GM10248 (cell line): ENCODE measurements at places on chromosomes 1 and 21.

DNA sequence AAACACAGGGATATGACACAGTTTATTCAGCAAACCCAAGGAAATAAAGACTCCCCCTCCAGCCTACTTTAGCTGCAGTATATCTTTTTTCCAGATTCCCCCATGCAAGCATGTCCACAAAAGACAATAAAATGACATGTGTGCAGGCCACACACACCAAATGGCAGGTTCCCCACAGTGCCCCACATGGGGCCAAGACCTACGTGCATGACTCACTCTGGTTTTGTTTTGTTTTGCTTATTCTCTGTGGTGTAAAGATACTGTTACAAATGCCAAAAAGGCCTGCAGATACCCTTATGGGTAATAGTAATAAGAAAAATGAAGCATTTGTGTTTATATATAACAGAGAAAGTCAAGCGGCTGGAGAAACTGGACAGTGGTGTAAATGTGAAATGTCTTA lies 71.6 kb downstream of the RD3 start:
- DNase-seq: no peak

- peak; percentile 65 for DNase-seq
These were observed at the start of gene LCK for GRCh38 chr1:32250893-32251716. LCK (plus strand) TSS chr1:32251265; CDS start chr1:32274330, 23,065 bp downstream.

GRCh38 chr1:36889478-36890226 lies 144.7 kb downstream of the GRIK3 start:
- no peak for DNase-seq

GRCh38 chr1:6948861-6949260 lies 163.6 kb downstream of the CAMTA1 start:
- no peak for DNase-seq

DNA sequence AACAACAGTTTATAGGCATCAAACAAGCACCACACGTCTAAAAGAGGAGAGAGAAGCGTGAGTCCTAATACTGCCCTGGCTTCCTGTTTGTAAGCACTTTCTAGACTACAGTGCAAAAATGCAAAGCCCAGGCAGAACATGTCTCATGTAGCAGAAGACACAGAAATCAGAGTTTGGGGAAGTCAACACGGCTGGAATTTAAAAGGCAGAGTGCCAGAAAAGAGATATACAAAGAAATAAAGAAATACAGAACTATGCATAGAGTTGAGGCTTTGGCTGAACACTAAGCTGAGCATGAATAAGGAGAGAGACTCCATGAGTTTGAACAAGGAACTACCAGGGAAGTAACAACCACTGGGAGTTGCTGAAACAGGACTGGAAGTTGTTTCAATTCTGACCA lies 566.6 kb upstream of the NR5A2 start:
- no peak for DNase-seq

- DNase-seq: no peak
These were observed 100.8 kb upstream of the RNPC3 start for GRCh38 chr1:103424650-103425049.

DNA sequence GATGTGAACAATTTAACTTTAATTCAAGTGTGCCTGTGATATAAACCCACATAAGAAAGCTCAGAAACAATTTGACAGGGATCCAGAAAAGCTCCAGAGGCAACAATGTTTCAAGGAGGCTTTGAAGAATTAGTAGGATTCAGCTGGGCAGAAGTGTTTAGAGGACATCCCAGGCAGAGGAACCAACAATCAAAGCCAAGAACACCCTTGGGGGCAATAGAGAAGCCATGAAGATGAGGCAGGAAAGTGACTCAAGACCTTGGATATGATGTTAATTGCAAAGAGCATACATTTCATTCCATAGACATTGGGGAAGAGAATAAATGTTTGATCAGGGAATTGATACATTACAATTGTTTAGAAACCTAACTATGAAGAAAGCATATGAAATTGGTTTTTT lies 280.3 kb downstream of the LTN1 start:
- DNase-seq: no peak

DNA sequence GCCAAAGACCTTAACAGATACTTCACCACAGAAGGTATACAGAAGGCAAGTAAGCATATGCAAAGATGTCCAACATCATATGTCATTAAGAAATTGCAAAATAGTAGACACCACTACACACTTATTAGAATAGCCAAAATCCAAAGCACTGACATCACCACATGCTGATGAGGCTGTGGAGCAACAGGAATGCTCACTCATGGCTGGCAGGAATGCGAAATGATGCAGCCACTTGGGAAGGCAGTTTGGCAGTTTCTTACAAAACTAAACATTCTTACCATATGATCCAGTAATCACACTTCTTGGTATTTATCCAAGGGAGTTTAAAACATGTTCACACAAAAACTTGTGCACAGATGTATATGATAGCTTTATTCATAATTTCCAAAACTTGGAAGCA lies 261.2 kb upstream of the AJAP1 start:
- DNase-seq: no peak

- DNase-seq: no peak
These were observed 109.8 kb downstream of the USP25 start for GRCh38 chr21:15839601-15840000.

- DNase-seq: peak; percentile 85
These were observed 5.1 kb downstream of the NT5C1A start for GRCh38 chr1:39666772-39667171.

DNA sequence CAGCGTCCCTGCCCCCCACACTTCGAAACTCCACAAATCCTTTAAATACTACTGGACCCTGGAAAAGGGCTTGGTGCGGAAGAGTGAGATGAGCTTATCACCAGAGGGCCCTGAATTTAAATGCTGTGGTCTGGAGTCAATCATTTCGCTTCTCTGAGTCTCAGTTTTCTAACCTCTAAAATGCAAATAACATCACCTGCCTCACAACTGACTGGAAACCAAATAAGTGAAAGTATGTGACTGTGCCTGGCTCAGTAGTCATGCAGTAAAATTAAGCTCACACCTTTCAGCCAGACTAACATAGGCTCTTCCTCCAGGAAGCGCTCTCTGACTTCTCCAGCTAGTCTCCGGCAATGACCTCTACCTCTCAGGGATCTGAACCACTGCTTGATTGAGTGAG lies 4.2 kb downstream of the GJA4 start:
- peak; percentile 50 for DNase-seq

- peak; percentile 47 for DNase-seq
These were observed 88.4 kb downstream of the SDCCAG8 start for GRCh38 chr1:243343970-243344937.

GRCh38 chr1:5466487-5466886 lies 525.7 kb downstream of the NPHP4 start:
- no peak for DNase-seq

DNA sequence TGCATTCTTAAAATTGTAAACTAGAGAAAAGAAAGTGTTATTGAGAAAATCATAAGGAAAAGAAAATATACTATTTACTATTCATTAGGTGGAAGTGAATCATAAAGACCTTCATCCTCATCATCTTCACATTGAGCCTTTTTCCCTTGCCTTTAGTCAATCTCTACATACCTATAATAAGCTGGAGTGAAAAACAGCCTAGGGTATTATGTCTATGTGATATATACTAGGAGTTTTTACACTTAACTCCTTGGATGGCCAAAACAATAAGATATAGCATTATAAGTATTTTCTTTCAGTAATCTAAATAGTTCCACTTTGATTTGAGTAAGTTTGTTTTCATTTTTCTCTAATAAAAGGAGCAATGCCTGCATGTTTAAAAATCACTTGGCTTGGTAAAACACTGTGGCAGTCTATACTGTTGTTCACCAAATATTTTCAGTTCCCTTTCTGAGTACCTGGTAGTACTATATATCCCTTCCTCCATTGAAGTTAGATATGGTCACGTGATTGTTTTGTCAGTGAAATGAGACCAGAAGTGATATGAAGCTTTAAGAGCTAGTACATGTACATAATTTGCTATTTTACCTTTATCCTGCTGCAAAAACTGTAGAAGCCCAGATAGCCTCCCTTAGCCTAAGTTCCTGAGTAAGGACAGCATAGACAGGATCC lies 78.3 kb downstream of the CLEC20A start:
- DNase-seq: no peak

DNA sequence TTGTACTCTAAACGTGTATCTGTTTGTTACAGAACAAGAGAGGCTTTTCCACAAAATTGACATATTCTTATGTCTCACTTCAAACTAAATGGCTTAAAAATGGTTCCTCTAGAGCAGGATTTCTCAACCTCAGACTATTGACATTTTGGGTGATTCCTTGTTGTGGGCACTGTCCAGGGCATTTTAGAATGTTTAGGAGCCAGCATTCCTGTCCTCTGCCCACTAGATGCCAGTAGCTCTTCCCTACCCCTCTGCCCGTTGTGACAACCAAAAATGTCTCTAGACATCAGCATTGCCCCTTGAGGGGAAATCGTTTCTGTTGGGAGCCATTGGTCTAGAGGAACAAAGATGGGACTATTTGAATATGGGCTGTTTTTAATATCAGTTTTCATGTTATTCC lies 17.3 kb downstream of the SMAP2 start:
- no peak for DNase-seq

DNA sequence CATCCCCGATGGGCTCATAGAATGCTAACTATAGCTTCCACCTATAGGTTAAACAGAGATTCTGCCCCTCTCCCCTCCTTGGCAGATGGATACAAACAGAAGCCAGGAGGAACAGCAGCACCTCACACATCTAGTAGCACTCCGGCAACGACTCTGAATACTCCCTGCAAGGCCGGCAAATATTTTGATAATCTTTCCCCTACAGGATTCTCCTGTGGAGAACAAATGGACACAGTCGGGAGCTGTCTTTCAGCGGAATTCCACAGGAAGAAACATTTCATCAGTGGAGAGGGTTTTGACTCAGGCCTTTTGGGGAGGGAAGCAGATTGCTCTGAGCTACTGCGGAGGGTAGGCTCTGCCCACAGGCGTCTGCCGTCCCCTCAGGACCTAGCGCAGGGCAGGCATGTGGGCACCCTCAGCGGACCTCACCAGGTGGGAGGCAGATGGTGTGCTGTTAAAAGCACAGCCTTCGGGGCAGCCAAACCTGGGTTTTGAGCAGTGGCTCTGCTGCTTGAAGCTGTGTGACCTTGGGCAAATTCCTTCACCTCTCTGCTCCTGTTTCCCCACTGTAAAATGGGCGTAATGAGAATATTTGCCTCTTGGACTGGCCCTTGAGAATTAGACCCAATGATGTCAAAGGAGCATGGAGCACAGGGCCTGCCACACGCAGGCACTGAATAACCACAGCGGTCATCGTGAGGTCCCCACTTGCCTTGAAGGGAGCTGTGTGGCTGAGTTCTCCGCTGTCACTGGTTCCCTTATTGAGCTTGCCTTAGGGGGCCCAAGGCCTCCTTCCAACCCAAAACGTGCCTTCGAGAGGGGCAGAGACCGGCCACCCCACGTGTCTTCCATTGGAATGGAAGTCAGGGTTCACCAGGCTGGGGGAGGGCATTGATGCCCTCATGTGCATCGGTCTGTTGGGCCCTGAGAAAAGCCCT lies 19.2 kb upstream of the BCAR3 start:
- no peak for DNase-seq

DNA sequence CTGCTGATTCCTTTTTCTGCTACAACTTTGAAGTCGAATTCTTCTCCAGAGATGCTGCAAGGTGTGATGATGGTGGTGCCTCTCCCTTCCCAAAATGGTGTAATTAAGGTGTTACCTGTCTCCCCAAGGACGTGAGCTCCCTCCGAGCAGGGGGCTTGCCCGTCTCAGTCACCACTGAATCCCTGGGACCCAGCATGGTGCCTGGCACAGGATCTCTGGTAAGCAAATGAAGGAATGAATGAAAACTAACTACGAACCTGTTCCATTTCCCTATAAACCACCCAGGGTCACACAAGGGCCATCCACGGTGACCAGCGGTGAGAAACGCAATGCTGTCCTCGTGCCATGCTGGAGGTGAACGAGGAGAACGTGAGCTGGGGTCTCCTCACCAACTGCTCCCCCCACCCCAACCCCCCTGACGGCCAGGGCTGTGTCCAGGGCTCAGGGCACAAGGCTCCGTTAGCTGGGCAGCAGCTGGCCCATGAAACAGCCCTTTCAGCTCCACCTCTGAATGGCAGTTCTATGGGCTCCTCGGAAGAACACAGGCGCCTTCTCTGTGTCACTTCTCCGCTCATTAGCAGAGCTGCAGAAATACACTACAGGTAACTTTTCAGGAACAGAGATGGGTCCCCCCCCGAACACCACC lies 2.2 kb upstream of the MATN1 start:
- no peak for DNase-seq

DNA sequence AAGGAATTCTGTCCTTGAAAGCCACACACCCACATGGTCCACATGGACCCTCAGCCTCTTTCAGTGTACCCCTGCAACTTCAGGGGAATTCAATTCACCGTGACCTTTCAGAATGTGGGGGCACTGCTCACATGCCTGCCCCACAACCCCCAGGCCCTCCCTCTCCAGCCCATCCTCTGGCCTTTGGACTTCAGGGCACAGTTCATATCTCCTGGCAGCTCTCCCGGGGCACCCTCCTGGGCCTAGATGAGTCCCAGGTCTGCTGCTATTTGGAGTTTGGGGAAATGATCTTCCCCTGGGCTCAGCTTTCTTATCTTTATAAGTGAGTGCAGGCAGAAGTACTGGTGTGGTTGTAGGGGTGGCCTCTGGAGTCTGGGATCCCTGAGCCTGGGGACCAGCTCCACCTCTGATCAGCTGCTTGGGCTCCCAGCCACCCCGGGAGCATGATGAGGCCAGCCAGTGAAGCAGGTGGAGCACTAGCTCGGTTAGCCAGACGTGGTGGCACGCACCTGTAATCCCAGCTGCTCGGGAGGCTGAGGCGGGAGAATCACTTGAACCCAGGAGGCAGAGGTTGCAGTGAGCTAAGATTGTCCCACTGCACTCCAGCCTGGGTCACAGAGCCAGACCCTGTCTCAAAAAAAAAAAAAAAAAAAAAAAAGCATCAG lies 15.8 kb downstream of the C1orf167 start:
- DNase-seq: no peak

DNA sequence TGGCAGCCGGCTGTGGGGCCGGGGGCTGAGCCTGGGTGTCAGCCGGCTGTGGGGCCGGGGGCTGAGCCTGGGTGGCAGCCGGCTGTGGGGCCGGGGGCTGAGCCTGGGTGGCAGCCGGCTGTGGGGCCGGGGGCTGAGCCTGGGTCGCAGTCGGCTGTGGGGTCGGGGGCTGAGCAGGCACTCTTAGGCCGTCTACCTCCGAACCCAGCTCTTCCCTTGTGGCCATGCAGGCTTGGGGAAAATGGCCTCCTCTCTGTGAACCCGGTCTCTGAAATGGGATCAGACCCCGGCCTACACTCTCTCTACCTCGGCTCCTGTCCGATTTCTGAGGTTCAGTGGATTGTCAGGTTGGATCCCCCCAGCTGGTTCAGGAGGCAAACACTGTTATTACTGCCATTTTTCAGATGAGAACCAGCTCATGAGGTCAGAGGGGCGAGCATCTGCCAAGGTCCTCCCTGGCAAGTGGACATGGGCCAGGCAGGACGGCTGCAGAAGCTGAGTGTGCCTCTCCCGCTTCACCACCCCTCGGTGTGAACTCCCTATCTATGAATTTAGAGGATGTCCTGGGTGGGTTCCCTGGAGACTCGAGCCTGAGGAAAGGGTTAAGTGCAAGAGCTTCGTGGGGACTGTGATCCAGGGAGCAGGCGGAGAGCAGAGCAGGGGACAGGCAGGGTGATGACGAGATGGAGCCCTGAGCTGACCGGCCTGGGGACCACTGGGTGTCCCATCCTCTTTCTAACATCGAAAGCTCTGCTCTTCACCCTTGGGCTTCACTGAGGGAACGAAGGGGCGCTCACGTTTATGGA lies 10.9 kb upstream of the COL18A1 start:
- DNase-seq: no peak
